ENCODE measurements at places on chromosomes 1 and 21. TPM values are rescaled to one million over a fixed set of nuclear protein-coding genes. Genes with fewer than 3 reads are reported as not detected.

The TLR5 gene
- total RNA-seq = 0.56 TPM

The TMEM54 gene
- total RNA-seq = 1.4 TPM

The EVA1B gene
- total RNA-seq = 3.1 TPM

The SPOCD1 gene
- total RNA-seq = 0.91 TPM

The CFHR3 gene
- not detected for total RNA-seq

The UBL4B gene
- not detected for total RNA-seq

The STUM gene
- not detected for total RNA-seq

The RGL1 gene
- 2.0 TPM for total RNA-seq

The LRRC8D gene
- total RNA-seq = 30.0 TPM

The DNAH14 gene
- total RNA-seq = 1.6 TPM

The MYOG gene
- total RNA-seq = not detected

The PAPPA2 gene
- total RNA-seq = 0.28 TPM

The KRTAP10-5 gene
- not detected for total RNA-seq

The FCGR3A gene
- not detected for total RNA-seq

The ETNK2 gene
- 0.77 TPM for total RNA-seq

The ZMYND12 gene
- total RNA-seq = 1.6 TPM

The FCRLB gene
- total RNA-seq = not detected

The LCE2A gene
- total RNA-seq = not detected

The PODN gene
- not detected for total RNA-seq

The CNR2 gene
- not detected for total RNA-seq

The FMN2 gene
- not detected for total RNA-seq

The S100A8 gene
- total RNA-seq = not detected

The FOXJ3 gene
- 54.0 TPM for total RNA-seq

The OLIG1 gene
- not detected for total RNA-seq

The BMP8B gene
- total RNA-seq = 0.21 TPM

The HYI gene
- total RNA-seq = 10.8 TPM

The IGFN1 gene
- total RNA-seq = not detected

The TMEM51 gene
- total RNA-seq = not detected

The KCNT2 gene
- total RNA-seq = 0.05 TPM

The FLVCR1 gene
- total RNA-seq = 13.5 TPM

The TNFAIP8L2 gene
- total RNA-seq = 18.4 TPM

The PALMD gene
- not detected for total RNA-seq

The KRTAP19-4 gene
- total RNA-seq = not detected

The SLC30A10 gene
- total RNA-seq = not detected
